ENCODE measurements at places on chromosomes 1 and 21.

- DNase-seq = no peak
Observed at GRCh38 chr1:87941337-87941946, 612.8 kb downstream of the LMO4 start.

DNA sequence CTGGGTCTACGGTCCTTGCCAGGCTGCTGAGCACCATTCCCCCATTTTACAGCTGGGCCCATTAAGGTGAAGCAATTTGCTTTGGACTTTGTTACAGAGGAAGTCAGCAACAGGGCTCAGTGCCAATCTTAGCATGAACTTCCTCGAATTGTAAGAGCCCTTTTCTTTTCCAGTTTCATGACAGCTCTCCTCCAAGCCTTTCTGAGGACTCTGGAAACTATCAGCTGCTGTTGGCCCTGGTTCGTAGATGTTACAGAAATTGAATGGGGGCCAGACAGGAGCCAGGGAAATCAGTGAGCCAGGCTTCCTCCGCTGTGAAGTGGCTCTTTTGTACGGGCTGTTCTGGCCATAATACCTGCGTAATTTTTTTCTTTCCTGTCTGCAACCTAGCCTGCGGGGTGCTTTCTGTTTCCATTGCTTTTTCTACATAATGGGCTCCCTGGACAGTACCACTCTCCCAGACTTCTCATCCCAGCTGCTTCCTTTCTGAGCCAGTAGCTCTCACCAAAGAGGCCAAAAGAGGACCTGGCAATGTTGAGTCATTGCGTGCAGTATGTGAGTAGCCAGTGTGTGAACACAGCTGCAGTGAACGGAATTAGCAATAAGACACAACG lies 386.3 kb downstream of the DISC1 start:
- no peak for DNase-seq

- no peak for DNase-seq
Observed at GRCh38 chr1:180182643-180183311, 28.1 kb downstream of the QSOX1 start.

GRCh38 chr1:248811514-248812490 lies 13.9 kb downstream of the SH3BP5L start:
- no peak for DNase-seq

GRCh38 chr1:172545396-172546004 lies 12.6 kb downstream of the SUCO start:
- no peak for DNase-seq

DNA sequence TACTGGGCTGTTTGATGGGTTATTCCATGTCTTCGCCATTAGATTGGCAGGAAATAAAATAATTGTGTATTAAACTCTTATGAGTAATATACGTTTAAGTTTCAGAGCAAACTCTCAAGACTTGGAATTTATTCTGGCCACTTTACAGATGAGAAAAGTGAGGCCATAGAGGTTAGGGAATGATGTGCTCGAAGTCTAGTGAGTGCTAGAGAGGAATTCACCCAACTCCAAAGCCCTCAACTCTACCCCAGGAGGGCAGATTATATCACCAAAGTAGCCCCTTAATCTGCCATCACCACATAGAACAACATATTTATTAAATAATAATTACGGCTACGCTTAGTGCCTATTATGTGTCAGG lies 440 bp upstream of the MUL1 start:
- DNase-seq = no peak

DNA sequence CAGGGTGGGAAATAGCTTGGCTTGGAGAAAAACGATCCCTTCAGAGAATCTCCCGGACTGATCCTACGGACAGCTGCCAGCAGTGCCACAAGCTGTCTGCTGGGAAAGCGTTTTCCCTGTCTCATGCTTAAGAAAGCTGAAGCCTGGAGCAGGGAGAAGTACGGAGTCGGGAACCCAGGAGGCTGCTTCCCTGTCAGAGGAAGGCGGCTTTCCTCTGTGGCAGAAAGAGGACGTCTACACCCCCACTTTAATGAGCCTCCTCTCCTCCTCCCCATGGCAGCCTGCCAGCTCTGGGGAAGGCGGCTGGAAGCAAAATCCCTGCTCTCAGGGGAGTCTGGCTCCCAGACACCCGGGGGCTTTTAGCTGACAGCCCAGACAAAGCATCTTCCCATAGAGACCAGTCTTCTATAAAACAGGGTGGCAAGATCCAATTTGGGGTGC lies 7.3 kb downstream of the KIF21B start:
- DNase-seq = no peak

DNA sequence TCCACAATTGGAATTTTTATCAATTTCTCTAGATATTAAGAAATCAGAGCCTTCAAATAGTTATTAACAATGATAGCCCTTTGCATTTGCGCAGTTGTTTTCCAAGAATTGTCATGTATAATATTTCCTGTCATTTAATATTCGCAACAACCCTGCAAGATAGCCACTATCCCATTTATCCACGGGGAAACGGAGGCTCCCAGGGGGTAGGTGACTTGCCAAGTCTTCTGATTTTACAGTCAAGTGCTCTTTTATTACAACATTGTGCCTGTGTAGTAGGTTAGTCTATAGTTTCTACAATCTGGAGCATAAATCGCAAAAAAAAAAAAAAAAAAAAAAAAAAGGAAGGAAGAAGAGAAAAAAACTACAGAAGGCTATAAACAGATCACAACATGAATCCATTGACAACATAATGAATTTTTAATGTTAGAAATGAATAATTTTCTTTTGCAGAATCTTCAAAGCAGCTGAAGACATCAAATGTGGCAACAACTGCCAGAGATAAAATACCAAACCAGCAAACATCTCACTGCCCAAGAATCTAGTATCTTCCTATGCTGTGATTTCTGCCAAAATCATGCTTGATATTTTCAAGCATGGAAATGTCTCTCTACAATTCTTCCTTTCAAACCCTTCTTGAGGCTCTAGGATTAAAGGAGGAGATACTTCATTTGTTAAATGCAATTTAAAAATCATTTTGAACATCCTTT lies 125.5 kb downstream of the PTPN14 start:
- DNase-seq = no peak

DNA sequence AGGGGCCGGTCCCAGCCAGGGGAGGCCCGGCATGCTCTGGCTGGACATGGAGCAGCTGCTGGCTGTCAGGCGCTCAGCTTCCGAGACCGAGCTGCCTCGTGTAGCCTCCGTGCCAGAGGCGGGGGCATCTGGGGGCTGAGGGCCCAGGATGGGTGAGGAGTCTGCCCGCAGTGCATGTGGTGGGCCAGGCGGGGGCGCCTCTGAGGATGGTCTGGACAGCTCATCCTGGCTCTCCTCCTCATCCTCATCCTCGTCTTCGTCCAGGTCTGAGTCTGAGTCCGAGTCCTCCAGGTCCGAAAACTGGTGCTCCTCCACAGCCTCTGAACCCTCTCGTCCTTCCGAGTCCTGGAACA lies 28.9 kb upstream of the EDN2 start:
- DNase-seq = no peak

All from activated T-helper 2 cell treated with anti-CD3 and anti-CD28 coated beads, Interferon-gamma antibody, Interleukin-2, Interleukin-4, amounts not matched to agents 10 μg/mL and 5 μg/mL and 100 μg/mL, durations not matched to agents 14 hours and 24 hours and 36 hours (primary cell).